NCI-H1105 treated with DMSO at 0.1 percent for 48 hours (cell line): ENCODE measurements at places on chromosomes 7 and 10.

DNA sequence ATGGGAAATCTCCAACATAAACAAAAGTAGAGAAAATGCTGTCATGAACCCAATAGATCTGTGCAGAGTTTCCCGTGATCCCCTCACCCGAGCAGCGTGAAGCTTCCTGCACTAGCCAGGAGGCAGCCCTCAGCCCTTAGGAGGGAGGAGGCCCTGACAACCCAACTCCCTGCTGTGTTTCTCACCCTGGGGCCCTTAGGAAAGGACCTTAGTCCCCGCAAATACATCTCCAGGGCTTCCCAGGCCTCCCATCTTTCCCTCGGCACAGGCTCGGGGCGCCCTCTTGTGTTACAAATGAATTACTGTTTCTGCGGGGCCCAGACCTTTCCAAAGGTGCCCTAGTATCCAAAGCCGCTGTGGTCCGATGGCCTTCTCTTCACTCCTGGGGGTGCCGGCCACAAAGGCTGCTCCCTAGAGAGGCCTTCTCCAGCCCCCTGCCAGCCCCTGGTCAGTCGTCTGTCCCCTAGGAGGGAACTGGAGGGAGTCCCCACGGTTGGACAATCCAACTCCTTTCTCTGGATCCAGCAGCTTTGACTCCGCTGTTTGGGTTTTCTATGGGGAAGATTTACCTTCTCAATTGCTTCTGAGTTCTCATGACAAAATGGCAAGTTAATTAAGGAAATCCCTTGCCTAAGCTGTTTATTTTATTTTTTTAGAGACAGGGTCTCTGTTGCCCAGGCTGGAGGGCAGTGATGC, 49.9 kb upstream of the SH2B2 start:
- DNase-seq, result peak; percentile 59

DNA sequence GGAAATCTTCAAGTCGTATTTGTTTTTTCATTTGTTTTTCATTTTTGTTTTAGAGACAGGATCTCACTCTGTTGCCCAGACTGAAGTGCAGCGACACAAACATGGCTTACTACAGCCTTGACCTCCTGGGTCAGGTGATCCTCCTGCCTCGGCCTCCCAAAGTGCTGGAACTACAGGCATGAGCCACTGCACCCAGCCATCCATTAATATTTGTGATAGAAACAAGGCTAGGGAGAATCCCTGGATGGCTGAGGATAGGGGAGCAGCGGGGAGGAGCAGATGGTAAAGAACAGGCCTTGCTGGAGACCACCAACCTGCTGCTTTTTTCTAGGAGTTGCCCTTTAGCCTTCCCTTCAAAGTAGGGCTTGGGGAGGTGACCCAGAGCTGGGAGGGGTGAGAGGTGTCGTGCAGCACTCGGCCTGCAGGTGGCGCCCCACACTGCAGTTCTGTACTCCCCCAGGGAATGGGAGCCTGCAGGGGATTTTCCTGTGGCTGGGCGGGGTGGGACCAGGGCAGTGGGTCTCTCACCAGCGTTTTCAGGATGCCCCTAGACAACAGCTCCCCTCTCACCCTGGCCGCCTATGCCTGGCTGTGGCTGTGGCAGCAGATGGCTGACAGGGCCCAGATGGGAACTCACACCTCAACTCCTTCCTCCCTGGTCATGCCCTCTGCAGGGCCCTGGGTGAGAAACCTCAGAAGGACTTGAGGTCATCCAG, 12.6 kb upstream of the CDH23 start:
- peak; percentile 34 for DNase-seq

DNA sequence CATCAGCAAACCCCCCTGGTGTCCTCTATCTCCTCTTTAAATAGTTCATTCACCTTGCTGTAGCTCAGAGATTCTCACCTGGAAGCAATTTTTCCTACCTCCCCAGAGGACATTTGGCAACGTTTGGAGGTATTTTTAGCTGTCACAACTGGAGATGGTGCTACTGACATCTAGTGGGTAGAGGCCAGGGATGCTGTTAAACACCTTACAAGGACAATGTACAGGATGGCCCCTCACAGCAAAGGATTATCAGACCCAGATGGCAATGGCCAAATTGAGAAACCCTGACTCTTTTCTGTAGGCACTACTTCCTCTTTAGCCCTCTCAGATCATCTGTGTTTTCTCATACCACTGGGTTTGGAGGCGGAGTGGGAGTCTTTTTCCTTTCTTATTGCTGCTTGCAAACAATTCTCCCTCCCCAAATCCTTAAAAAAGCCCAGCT, 13.2 kb upstream of the TRA2A start:
- DNase-seq, result peak; percentile 80

DNA sequence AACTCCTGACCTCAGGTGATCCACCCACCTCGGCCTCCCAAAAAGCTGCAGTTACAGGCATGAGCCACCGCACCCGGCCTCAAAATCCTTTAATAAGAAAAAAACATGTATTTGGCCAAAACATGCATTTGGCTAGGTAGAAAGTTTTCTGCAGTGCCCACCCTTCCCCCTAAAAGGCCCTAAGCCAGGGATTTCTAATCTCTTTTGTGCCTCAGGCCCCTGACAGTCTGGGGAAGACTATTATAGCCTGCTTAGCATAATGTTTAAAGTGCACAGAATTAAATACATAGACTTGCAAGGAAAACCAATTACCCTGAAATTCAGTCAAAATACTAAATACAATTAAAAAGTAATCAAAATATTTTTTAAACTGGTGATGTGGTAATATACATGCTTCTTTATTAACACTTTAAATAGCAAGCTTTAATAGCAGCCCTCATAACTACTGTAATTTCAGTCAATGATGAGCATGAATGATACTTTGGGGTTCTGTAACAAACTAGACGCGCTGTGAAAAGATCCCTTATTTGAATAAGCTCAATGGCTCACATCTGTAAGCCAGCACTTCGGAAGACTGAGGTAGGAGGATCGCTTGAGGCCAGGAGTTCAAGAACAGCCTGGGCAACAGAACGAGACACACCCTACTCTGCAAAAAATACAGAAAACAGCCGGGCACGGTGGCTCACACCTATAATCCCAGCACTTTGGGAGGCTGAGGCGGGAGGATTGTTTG, 29.9 kb downstream of the SPDYE6 start:
- no peak for DNase-seq

- no peak for DNase-seq
Observed at GRCh38 chr10:79316671-79317431, 30.4 kb upstream of the PPIF start.

DNA sequence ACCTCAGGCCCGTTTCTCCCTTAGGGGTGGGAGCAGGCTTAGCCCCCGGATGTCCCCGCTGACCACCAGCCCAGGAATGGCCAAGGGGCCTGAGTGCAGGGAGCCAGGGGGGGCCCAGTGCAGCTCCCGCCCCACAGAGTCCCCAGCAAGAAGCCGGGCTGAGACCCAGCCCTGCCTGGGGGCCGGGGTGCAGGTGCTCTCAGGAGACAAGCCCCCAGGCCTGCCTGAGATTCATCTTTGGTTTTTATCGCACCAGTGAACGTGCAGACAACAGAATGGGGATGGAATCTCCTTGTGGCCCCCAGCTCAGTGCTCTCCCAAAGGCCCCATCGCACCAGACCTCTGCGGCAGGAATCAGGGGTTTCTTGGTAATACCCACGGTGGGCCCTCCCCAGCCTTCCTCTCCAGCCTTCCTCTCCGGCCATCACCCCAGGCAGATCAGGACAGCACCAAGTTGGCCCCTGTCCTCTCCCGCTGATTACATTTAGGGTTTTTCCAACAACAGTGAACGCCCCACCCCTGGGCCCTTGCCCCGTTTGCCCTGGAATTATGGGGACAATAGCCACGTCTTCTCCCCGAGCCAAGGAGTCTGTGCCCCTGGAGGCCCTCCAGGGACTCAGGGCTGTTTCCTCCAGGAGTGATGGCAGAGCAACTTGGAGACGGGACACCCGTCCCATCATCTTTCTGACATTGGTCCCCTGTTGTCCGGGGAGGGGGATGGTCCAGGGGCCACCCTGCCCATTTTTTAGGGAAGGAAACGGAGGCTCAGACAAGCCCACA, 22.4 kb downstream of the ADAP1 start:
- DNase-seq, result no peak
